ENCODE measurements at places on chromosomes 3 and 15.
A peak's percentile ranks its signal among the peaks of the same experiment; 100 is the strongest.

- DNase-seq = no peak
Observed at GRCh38 chr3:90052425-90052950, 945.1 kb downstream of the EPHA3 start.

- DNase-seq = no peak
Observed at GRCh38 chr3:55060896-55061719, 133.2 kb upstream of the LRTM1 start.

DNA sequence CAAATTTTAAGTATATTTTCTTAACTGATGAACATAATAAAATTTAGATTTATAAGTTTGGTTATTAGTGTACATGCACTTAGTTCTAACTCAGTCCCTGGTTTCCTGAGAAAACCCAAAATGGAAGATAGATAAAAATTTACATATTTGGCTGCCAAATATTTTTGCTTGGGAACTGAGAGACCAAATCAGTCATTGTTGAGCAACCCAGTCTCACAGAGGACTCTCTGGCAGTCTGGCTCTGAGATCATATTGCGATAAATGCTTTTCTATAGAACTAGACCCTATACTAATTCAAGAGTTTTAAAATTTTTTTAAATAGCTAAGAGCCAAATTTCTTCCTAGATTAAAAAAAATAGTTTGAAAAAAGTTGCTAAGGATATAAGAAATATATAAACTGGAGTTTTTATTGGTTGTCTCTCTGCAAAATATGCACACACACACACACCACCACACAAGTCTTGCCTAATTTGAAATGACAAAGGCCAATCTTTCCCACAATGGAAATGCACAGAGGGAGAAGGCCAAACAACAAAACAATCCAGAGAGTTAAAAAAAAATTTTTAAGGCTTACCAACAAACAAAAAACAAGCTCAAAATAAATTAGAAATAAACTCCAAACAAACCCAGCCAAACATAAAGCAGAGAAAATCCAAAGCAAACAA lies 259.5 kb downstream of the MECOM start:
- no peak for DNase-seq

DNA sequence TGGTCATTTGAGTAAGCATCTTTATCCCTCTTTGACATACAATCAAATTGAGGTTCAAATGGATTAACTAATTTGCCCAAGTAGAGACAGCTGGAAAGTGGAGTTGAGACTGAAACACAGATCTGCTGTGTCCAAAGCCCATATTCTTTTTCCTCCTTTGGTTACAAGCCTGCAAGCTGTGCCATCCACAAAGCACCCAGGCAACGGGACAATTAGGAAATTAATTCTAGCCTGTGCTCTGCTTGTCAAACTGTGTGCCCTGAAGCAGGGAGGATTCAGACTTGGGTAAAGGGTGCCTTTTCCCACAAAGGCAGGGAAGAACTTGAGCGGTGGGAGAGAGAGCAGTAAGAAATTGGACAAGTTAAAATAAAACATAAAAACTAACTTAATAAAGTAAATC lies 127.9 kb downstream of the DTWD1 start:
- DNase-seq = no peak

GRCh38 chr3:58384381-58385090 lies 49.1 kb downstream of the PDHB start:
- DNase-seq = peak; percentile 6

GRCh38 chr15:59244337-59244736 lies 37.7 kb downstream of the LDHAL6B start:
- no peak for DNase-seq

GRCh38 chr15:25850154-25851111 lies 12.7 kb downstream of the ATP10A start:
- no peak for DNase-seq

DNA sequence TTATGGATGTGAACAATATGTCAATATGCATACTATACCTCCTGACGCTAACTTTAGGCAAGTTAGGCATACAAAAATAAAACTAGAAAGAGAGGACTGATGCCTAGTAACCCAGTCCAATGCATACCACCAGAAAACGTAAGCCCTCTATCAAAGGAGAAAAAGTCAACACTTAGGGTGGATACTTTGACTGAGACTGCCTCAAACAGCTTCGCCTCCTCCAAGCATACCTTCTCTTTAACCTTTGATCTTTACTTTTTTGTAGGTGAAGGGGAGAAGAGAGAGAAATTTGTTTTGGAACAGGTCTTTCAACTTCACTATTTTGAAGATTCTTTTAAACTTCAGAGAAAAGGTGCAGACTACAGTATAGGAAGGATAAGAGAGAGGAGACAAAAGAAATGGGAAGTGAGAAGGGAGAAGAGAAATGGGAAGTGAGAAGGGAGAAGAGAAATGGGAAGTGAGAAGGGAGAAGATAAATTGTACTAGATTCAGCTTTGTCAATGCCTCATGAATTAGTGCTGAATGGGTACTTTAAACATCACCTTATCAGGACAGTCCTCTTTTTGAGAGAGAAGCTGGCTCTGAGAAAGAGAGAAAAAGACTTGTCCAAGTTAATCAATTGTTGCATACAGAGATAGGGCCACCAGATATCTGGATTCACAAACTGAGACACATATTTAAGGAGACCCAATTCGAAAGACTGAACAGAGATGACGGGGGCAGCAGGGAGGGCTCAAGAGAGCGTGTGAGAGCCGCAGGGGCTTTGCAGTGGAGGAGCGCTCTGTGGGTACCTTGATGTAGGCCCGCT lies 1.0 kb downstream of the P3H2 start:
- DNase-seq = no peak

- peak; percentile 70 for DNase-seq
Observed at GRCh38 chr3:115341208-115341607, 194.1 kb upstream of the ZBTB20 start.

DNA sequence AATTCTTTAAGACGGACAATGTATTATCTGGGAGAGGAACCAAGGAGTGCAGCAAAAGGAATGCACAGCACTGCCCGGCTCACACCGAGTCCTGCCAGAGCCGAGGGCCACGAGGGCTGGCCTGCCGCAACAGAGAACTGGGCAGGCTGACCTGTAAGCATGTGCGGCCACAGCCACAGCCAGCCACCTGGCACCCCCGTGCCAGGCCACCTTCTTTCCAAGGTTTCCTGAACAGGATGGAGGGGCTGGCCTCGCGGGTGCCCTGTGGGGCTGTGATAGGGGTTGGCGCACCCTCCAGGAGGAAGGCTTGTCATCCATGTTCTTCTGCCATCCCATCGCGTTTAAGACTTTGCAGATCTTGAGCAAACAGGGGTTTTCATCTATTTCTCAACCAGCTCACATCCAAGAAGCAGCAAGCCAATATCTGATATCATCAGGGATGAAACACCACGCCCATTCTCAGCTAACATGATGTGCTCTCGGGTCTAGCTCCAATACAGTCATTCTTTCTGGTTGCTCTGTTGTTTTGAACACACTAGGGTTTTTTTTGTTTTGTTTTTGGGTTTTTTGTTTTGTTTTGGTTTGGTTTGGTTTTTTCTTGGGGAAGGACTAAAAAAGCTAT lies 10.2 kb downstream of the CA12 start:
- DNase-seq = peak; percentile 62

DNA sequence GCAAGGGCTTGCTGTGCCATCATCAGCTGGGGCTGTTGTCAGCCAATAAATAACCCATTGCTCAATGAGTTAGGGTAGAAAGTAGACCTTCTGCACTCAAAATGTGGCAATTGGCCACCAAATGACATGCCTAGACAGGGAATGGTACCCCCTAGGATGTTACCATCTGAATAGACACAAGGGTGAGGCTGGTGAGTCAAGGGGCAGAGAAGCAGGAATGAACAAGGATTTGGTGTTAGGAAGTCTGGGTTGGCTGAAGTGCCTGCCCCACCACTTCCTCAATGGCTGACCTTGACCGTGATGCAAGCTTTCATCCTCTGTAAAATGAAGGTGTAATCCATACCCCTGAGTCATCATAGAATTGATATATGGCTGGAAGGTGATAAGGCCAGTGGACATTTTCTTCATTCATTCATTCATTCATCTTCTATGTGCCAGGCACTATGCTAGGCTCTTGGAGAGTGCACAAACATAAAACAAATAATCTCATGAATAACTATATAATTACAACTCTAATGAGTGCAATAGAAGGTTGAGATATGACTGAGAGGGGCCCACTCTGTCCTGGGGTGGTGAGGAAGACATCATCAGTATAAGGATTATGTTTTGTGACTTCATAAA lies 4.4 kb upstream of the CA12 start:
- DNase-seq = no peak

DNA sequence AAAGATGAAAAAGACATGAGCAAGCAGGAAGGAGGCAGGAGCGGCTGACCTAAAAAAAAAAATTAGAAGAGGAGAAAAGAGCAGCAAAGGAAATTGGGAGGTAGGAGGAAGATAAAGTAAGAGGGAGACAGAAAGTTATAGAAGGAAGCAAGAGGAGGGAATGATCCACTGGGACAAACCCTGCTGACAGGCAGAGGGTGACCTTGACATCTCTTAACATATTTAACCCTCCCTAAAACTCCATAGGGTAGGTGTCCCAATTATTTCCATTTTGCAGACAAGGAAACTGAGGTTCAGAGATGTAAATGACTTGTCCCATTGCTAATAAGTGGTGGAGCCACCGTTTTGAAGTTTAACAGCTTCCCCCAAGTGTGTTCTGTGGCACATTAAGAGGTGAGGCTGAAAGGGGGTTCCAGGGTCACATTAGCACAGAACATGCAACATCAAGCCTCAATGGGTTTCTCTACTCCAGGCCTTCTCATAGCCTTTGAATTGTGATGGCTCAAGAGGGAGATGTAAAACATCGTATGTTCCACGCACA lies 37.4 kb upstream of the PRICKLE2 start:
- DNase-seq = no peak

DNA sequence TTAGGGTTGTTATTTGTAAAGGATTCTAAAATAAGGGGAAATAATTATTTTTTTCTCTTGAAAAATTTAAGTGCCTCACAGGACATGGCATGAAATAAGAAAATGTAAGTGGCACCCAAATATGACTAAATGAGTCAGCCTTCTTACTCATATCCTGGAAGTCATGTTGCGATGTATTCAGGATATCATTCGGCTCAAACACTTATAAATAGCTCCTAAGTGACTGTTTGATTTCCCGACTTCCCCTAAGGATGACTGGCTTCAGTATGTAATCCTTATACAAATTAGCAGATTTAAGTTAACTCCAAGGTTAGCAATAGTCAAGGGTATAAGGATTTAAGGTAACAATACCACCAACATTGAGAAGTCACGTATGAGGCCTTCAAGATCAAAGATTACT lies 57.3 kb upstream of the OSTN start:
- peak; percentile 66 for DNase-seq

GRCh38 chr15:88574077-88574476 lies 27.6 kb upstream of the DET1 start:
- no peak for DNase-seq

DNA sequence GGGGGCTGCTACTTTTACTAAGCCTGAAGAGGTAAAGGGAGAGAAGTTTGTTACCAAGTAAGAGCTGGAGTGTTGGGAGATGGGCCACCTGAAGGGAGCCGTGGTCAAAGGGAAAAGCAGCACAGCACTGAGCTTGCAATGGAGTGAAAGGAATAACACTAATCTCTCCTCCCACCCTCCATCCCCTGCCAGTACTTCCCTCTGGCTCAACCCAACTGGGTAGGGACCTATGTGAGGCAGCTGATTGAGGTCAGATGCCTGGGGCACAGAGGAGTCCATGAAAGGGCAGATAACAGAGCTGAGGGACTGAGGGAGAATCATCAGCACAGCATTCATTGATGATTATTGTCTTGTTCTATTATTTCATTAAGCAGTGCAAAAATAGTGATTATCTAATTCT lies 212.4 kb upstream of the TBC1D5 start:
- no peak for DNase-seq

GRCh38 chr15:51818150-51818549 lies 11.3 kb upstream of the TMOD3 start:
- DNase-seq = no peak

GRCh38 chr3:101011136-101011535 lies 17.9 kb upstream of the ABI3BP start:
- DNase-seq = no peak

DNA sequence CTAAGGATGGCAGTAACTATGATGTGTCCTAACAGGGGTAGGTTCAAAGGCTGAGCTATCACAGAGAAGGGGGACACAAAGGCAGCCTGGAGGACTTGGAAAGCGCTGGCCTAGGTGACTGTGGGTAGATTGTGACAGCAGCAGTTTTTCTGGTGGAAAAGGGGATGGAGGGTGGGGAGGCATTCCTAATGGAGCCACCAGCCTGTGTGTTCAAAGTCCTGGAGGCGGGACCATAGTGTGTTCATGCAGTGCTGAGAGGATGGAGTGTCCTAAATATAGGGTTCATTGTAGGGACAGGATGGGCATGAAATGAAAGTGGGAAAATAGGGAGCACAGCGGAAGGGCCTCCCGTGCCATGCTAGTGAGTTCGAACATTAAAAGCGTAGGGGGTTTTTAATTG lies 51.5 kb upstream of the POLR2M start:
- DNase-seq = no peak

GRCh38 chr3:166788936-166789335 lies 591.2 kb downstream of the ZBBX start:
- DNase-seq = no peak

GRCh38 chr15:69715210-69715609 lies 262.6 kb downstream of the RPLP1 start:
- DNase-seq = no peak

DNA sequence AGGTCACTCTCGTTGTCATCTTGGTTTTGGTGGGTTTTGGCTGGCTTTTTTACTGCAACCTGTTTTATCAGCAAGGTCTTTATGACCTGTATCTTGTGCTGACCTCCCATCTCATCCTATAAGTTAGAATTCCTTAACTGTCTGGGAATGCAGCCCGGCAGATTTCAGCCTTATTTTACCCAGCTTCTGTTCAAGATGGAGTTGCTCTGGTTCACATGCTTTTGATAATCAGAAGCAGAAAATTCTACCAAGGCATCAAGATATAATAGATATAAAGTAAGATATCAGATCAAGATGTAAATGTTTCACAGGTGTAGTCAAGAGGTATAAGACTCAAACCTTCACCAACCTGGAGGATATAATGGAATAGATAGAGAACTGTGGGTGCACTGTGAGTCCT lies 16.0 kb downstream of the GPR176 start:
- no peak for DNase-seq

DNA sequence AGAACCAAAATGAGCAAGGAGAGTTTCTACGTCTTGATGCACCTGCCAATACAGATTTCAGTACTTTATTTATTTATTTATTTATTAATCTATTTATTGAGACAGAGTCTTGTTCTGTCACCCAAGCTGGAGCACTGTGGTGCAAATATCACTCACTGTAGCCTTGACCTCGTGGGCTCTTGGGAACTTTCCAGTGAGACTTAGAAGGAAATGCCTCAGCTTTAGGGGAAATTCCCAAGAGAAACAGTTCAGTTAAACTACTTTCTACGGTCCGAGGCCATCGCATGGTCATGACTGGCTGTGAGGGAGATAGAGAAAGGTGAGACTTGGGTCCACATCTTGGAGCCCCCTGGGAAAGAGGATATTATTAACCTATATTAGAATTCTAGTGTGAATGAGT lies 47.0 kb upstream of the HERC1 start:
- DNase-seq = no peak

DNA sequence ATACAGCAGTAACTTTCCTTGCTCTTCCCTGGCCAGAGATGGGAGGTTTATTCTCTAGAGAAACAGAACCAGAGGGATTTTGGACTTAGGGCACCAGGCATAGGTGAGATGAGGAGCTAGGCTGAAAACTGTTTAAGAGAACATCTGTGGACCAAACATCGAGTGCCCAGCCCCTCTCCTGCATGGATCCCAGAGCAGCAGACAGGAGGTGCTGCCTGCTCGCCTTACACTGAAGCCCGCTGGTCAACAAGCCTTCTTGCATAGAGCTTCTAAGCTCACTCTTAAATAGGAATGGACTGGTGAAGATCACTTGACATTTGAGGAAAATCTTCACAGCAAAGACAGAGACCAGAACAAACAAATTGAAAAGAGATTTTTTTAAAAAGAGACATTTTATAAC lies 41.2 kb downstream of the PARP15 start:
- no peak for DNase-seq
